ENCODE measurements at places on chromosomes 3 and 15. TPM values are rescaled to one million over a fixed set of nuclear protein-coding genes. Genes with fewer than 3 reads are reported as not detected.

The LMOD3 gene
- total RNA-seq: not detected

The TF gene
- total RNA-seq: 1.0 TPM

The ANKUB1 gene
- total RNA-seq: not detected

The PLD1 gene
- total RNA-seq: 30.9 TPM

The GRK7 gene
- not detected for total RNA-seq

The REC114 gene
- total RNA-seq: not detected

The GOLGB1 gene
- total RNA-seq: 58.3 TPM

The NDN gene
- total RNA-seq: 55.3 TPM

The GPR62 gene
- total RNA-seq: not detected
